Stimulated activated effector memory CD8-positive, alpha-beta T cell treated with anti-CD3 and anti-CD28 coated beads, Interleukin-12 subunit alpha, Interleukin-12 subunit beta, amount 100 ng/mL, for 72 hours (primary cell): ENCODE measurements at places on chromosomes 7 and 10.

- DNase-seq, result no peak
These were observed 43.7 kb downstream of the DNAJB9 start for GRCh38 chr7:108613147-108613948.

DNA sequence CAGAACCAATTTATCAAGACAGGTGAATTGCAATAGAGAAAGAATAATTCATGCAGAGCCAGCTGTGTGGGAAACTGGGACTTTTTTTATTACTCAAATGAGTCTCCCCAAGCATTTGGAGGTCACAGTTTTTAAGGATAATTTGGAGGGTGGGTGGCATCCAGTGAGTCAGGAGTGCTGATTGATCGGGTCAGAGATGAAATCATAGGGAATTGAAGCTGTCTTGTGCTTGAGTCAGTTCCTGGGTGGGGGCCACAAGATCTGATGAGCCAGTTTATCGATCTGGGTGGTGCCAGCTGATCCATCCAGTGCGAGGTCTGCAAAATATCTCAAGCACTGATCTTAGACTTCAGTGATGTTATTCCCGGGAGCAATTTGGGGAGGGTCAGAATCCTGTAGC is 9.9 kb upstream of the MYO1G start:
- no peak for DNase-seq

- no peak for DNase-seq
These were observed 24.3 kb downstream of the ZCCHC24 start for GRCh38 chr10:79420974-79421688.

- no peak for DNase-seq
These were observed 103.4 kb upstream of the GLI3 start for GRCh38 chr7:42340436-42340835.

- DNase-seq, result no peak
These were observed 173.5 kb upstream of the NFE2L3 start for GRCh38 chr7:25978466-25978865.

DNA sequence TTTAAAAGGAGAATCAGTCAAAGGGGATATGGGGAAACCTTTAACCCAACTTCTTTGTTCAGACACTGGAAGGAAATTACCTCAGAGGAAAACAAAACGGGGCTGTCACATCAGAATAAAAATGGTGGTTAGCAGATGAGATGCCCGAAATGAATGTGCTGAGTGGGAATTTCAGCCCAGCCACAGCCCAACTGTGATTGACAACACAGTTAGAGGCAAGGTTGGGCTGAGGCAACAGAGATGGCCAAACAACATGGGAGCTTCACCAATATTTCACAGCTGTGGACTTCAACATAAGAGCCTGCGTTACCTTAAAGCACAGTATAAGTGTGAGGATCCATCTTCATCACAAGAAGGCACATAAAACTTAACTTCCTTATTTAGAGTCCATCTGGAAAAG is 133.5 kb upstream of the PTPRZ1 start:
- DNase-seq, result no peak

GRCh38 chr7:28700096-28700495 is 258.0 kb downstream of the TRIL start:
- no peak for DNase-seq

DNA sequence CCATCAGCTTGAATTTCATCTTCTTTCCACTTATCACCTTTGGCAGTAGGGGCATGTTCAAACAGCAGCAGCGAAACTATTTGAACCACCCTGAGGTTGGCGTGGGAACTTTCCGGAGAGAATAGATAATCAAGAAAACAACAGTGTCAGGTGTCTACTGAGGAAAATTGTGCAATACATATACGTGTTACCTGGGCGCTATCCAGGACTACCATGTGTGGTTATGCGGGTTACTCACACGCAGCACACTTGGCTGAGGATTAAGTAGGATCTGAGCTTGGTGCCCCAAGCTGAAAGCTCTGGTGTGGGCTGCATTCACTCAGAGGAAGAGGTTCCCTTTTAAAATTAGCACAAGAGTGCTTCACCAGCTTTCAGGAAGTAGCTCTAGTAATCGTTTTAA is 8.8 kb upstream of the ABI1 start:
- DNase-seq, result no peak

DNA sequence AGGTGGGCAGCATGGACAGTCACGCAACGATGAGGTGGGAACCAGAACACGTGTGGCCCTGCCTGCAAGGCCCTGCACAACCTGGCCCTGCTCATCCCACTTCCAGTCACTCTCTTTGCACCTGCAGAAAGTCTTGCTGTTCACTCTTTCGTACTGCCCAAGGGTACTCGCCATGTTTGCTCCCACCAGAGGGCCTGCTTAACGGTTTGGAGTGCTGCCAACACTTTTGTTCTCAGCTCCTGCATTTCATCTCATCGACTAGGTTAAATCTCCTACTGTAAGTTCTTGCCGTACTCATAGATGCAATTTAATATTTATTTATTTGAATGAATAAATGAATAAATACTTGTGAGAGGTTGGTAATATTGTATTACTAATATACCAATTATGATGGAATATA is 315.3 kb downstream of the SDK1 start:
- DNase-seq, result no peak

DNA sequence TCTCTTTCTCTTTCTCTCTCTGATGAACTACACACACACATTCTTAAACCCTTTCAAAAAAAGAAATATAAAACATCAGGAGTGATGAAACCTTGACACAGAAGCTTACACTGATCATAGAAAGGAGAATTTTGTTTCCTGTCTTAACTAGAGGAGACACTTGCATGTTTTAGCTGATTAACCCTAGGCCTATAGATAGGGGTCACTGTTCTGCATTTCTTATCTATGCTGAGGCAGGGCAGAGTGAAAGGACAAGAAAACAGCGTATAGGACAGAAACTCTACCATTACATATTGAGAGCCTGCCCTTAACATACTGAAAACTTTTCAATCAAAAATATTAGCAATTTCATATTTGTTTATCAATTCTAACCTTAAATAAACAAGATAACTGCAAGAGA is 680.6 kb upstream of the MBL2 start:
- DNase-seq, result no peak

DNA sequence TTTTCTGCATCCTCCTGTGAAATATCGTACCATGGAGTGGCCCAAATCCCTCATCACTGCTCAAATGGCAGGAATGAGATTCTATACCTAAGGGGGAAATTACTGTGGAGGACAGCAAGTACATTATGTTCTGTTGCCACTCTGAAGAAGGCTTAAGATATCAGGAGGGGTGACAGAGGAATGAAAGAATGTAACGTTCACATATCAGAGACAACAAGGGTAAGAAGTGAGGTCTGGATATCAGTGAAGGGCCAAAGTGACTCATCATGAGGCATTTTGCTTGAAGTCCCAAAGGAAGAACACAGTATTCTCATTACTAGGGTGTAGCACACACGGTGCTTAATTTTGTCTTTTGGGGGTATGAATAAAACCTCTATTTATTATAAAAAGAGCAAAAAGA is 71.5 kb upstream of the SLC13A1 start:
- no peak for DNase-seq

DNA sequence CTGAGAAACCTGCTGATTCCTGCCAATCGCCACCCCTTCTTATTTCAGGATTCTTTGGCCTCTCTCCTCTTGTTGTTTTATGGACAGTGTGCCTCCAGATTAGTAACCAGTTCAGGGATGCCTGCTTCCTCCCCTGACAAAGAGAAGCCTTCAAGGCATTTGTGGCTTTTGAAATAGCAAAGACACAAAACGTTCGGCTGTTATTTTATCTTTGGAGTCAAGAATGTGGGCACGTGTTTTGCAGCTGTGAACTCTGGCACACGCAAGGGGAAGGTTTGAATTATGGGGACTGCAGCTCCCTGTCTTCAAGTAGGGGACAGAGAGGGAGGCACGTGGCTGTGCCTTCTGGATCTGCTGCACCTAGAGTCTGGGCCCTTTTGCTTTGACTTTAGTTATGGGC is 157.9 kb upstream of the GRB10 start:
- DNase-seq, result no peak

GRCh38 chr7:974172-974571 is 1.2 kb downstream of the COX19 start:
- DNase-seq, result no peak

DNA sequence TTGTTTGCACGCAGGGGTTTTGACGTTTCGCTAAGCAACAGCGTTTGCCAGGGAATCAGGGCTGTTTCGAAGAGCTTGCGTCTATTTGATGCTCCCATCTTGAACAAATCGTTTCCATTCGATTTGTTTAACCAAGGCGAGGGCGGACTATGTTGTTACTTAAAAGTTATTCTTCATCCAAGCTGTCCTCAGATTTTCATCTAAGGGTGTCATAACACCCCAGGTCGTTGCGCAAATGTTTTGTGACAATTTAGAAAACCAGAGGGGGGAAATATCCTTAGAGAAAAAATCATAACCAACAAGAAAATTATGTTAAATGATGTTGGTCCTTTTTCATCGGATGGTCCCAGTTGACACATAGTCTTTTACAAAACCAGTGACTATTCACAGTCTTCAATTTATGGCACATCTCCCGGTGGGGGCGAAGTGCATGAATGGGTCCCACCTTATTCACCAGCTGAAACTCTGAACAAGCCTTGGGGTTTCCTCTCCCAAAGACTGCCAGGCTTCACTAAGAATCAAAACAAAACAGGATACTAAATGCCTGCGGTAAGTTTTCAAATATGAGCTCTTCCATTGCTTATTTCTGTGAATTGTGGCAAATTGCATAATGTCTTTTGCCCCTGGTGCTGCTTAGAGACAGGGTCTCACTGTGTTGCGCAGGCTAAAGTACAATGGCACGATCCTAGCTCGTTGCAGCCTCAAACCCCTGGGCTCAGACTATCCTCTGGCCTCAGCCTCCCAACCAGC is 109.9 kb downstream of the REEP3 start:
- no peak for DNase-seq

DNA sequence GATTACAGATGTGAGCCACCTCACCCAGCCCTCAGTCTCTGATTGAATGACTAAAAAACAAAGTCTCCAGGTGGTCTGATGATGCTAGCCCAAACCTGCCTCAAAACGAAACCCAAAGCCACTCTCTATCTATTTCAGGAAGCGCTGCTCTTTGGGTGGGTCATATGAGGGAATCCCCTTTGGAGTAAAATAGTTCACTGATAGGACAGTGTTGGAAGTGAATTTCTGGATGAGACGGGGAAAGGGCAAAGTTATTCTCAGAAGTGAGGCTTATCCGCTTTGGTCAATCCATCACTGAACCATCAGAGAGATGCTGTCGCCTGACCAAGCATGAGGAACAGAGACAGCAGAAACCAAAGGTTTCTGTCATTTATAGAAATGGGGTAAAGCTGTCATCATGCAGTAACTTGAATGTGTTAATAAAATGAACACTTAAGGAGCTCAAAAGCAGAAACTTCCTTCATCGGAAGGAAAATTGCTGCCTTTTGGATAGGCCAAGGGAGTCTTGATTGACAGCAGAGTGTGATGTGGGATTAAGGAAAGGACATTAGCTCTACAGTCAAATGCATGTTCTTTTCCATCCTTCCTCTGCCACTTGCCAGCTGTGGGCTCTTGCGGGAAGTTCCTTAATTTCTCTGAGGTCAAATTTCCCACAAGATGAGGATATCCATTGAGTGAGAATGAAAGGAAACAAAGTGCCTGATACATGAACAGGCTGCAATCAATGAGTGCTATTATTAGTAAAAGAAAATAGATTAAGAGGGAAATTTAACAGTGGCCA is 64.9 kb upstream of the C1QL3 start:
- DNase-seq, result no peak

GRCh38 chr7:38817526-38817925 is 91.5 kb downstream of the VPS41 start:
- DNase-seq, result no peak

DNA sequence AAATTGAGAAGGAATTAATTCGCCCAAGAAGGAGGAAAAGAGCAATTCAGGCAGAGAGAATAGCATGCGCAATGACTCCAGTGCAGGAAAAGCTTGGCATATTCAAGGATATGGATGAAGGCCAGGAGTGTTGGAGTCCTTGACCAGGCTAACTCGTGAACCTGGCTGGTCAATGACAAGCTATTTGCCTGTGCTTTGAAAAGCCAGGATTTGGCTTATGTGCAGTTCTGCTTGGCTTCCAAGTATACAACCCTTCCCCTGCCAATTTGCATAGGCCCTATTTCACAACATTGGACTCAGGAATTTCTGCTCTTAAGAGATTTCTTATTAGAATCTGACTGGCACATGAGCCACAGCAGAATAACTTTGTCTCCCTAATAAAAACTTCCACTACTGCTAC is 72.3 kb upstream of the SP8 start:
- DNase-seq, result no peak

DNA sequence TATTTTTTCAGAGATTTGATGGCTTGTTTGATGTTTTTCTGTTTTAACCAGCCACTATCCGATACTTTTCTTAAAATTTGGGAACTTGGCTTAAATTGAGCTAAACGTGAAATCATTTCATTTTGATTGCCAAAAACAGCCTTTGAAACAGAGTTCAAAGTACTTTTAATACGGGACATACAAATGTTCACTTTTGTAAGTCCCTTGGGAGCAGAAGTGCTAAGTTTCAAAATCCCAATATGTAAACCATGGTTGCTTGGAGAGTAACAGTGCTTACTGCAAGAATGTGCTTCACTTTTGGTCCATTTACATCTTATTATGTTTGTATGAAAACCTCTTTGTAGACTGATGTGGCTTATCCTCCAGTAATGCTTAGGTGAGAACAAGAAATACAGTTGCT is 10.9 kb downstream of the PNPLA8 start:
- DNase-seq, result no peak
